Testis (tissue), 5 donors: ENCODE measurements at places on chromosomes 2 and 18. TPM values are rescaled to one million over a fixed set of nuclear protein-coding genes. Genes with fewer than 3 reads are reported as not detected.

The CYBRD1 gene
- 53.5 TPM for total RNA-seq

The RESP18 gene
- total RNA-seq = 0.71 TPM

The ACAA2 gene
- total RNA-seq = 48.7 TPM

The CD8B gene
- total RNA-seq = 0.43 TPM

The DYNAP gene
- not detected for total RNA-seq

The PDIA6 gene
- 74.3 TPM for total RNA-seq

The IL37 gene
- 1.5 TPM for total RNA-seq

The DES gene
- total RNA-seq = 33.3 TPM

The UCN gene
- 16.2 TPM for total RNA-seq

The PDCL3 gene
- 26.4 TPM for total RNA-seq

The CAPN13 gene
- total RNA-seq = 2.2 TPM

The VSNL1 gene
- total RNA-seq = 1.8 TPM

The LRP1B gene
- total RNA-seq = 0.79 TPM
